ENCODE measurements at places on chromosomes 7 and 10. TPM values are rescaled to one million over a fixed set of nuclear protein-coding genes. Genes with fewer than 3 reads are reported as not detected.
A peak's percentile ranks its signal among the peaks of the same experiment; 100 is the strongest.

DNA sequence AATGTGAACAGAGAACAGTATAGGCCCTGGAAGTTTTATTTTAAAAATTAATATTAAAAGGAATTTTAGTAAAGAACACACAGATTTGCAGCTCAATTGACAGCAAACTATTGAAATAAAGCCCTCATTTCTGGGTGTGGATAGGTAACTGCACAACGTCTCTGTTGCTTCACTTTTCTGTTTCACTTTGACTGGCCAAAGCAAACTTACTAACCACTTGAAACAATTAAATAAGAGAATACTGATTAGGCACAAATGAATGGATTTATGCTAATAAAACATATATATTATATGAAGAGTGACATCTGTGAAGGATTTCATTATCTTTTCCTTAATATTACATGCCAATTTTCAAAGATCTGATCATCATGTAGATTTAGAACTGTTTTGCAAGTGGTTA lies 11.9 kb downstream of the ZNF804B start:
- H3K4me3 ChIP-seq, result no peak overlapping the region
- DNase-seq, result no peak
- H3K27me3 ChIP-seq, result peaks cover 3% of the 10 kb centered on the region
- H3K27ac ChIP-seq, result no peak overlapping the region
- H3K36me3 ChIP-seq, result no peaks in the 10 kb centered on the region

GRCh38 chr7:80908360-80908797 lies 10.5 kb downstream of the SEMA3C start:
- H3K4me1 ChIP-seq, result no peaks in the 10 kb centered on the region
- no peak for DNase-seq
- H3K27me3 ChIP-seq, result no peaks in the 10 kb centered on the region
- H3K36me3 ChIP-seq, result no peaks in the 10 kb centered on the region

- no peak for DNase-seq
- no peaks in the 10 kb centered on the region for H3K27me3 ChIP-seq
- no peak overlapping the region for H3K27ac ChIP-seq
- H3K4me1 ChIP-seq, result no peaks in the 10 kb centered on the region
- H3K36me3 ChIP-seq, result no peaks in the 10 kb centered on the region
- no peak overlapping the region for H3K4me3 ChIP-seq
These were observed 578.7 kb upstream of the NRP1 start for GRCh38 chr10:33913194-33913593.

DNA sequence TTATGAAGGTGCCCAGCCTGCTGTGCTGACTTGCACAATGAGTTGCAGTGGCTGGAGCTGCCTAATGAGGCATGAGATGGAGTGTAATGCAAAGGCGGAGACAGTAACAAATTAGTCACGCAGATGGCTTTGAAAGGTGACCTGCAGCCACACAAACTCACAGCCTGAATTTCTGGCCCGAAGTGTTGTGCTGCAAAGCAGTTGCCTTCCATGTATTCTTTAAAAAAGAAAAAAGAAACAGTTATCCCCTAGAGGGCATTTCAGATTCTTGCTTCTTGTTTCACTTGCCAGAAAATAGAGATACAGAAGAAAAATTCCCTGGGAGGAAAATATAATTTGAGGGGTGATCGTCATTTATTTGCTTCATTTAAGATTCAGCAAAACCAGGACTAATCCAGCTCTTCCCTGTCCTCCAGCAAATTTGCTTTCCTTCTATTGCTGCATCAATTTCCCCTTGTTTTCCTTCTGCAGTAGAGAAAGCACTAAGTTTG lies 239.9 kb downstream of the ADRA2A start:
- no peaks in the 10 kb centered on the region for H3K36me3 ChIP-seq
- no peak for DNase-seq

DNA sequence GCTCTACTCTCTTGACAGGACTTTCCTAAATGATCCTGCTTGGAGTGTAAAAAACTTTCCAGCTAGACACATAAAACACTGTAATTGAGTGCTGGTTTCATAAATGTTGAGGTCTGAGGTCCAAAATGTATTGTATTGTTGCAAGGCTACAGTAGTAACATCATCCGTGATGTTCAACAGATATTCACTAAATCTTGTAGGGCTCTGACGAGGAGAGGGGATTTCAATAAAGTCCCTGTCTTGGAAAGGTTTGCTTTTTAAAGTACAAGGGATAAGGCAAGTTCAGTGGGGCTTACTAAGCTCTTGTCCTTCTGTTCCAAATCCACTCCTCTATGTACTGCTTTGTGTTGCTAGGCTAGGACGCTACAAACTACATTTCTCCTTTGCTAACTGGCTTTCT lies 48.9 kb downstream of the FHIP2A start:
- H3K27me3 ChIP-seq, result no peaks in the 10 kb centered on the region
- H3K36me3 ChIP-seq, result no peaks in the 10 kb centered on the region
- no peak overlapping the region for H3K4me3 ChIP-seq
- no peaks in the 10 kb centered on the region for H3K4me1 ChIP-seq
- H3K27ac ChIP-seq, result no peak overlapping the region

DNA sequence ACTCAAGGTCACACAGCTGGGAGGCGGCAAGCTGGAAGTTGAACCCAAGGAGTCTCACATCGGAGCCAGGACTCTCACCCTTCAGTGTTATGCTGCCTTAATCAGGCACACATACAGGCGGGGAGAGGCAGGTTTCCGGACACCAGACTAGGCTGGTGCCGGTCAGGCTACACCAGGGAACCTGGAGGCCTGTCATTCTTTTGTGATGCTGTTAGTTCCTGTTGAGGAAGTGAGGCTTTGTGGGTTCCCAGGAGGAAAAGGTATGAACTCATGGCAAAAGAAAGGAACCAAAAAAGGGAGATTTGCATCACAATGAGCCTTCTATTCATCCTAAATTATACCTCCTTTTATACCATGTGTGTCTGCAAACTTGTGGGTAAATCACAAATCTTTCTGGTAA lies 103.8 kb downstream of the TCF7L2 start:
- DNase-seq, result no peak
- no peaks in the 10 kb centered on the region for H3K27me3 ChIP-seq
- H3K36me3 ChIP-seq, result no peaks in the 10 kb centered on the region
- no peak overlapping the region for H3K4me3 ChIP-seq
- peak overlapping the region; percentile 75 for H3K27ac ChIP-seq

GRCh38 chr10:11170993-11171851 lies 153.6 kb downstream of the CELF2 start:
- peak overlapping the region; percentile 18 for H3K27ac ChIP-seq
- H3K27me3 ChIP-seq, result peaks cover 3% of the 10 kb centered on the region
- peak overlapping the region; percentile 22 for H3K4me3 ChIP-seq
- H3K36me3 ChIP-seq, result no peaks in the 10 kb centered on the region
- DNase-seq, result no peak
- H3K4me1 ChIP-seq, result no peaks in the 10 kb centered on the region

DNA sequence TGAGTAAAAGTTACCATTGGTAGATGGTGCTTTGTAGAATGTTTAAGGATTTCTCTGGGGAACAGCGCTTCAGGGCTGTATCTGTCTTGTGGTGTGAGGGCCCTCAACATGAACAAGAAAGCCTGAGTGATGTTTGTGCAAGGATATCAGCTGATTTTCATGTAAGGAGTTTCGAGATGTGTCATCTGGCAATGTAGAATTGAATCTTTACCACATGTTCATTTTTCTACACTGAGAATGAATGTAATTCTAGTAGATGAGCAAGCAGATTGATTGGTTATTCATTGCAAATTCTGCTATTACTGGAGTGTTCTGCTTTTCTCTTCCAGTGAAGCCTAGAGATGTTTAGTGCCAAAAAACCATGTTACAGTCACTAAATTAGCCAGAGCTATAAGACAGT lies 87.7 kb downstream of the ST7 start:
- H3K4me3 ChIP-seq, result no peak overlapping the region
- no peaks in the 10 kb centered on the region for H3K36me3 ChIP-seq
- H3K27me3 ChIP-seq, result no peaks in the 10 kb centered on the region
- no peak for DNase-seq

GRCh38 chr7:138126928-138127327 lies 50.7 kb downstream of the AKR1D1 start:
- H3K4me1 ChIP-seq, result no peaks in the 10 kb centered on the region
- H3K27ac ChIP-seq, result no peak overlapping the region
- H3K4me3 ChIP-seq, result no peak overlapping the region

DNA sequence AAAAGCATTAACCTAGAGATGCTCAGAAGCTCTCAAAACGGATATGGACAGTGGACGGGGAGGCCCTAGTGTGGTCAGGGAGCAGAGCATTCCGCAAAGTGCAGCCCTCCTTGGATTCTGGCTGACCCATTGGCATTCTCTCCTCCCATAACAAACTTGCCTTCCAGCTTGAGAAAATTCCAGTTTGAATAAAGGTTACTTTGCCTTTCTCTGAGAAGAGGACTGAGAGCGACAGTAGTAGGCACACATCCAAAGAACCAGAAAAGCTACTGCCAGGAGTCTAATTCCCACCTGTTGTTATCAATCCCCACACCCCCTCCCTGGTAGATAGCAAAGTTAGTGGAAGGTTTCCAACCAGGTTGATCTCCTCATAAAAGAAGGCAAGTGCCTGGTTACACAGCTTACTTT lies 84.7 kb upstream of the TRIL start:
- no peaks in the 10 kb centered on the region for H3K27me3 ChIP-seq
- H3K36me3 ChIP-seq, result no peaks in the 10 kb centered on the region
- no peak for DNase-seq
- H3K4me3 ChIP-seq, result no peak overlapping the region

DNA sequence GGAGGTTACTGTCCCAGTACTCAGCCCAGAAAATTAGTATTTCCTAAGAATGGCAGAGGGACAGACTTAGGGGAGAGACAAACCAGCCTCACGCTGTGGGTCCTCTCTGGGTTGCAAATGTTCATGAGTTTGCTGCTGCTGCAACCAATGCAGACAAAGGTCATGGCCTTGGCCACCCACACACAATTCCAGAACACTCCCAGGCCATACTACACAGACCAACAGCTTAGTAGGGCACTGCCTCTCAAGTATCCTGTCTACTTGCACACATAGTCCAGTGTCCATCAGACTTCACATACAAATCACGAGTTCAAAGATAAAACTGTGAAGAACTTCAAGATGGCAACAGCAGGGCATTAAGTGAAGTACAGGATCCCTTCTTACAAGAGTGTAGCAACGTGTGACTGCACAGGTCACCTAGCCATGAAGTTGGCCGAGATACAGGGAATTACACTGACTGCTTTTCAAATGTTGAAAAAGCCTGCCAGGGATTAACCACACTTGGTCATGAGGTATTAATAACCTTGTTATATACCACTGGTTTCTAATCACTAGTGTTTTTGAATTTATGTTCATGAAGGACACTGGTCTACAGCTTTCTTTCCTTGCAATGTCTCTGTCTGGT lies 40.0 kb downstream of the ZNF33B start:
- no peaks in the 10 kb centered on the region for H3K27me3 ChIP-seq
- H3K36me3 ChIP-seq, result no peaks in the 10 kb centered on the region
- H3K27ac ChIP-seq, result no peak overlapping the region
- H3K4me1 ChIP-seq, result no peaks in the 10 kb centered on the region
- no peak for DNase-seq
- no peak overlapping the region for H3K4me3 ChIP-seq

- H3K4me1 ChIP-seq, result no peaks in the 10 kb centered on the region
- peak overlapping the region; percentile 30 for H3K4me3 ChIP-seq
- no peaks in the 10 kb centered on the region for H3K36me3 ChIP-seq
These were observed 1011.3 kb downstream of the XPNPEP1 start for GRCh38 chr10:108911814-108912541.

The CPA2 gene
- not detected for total RNA-seq

The TMEM139 gene
- 14.4 TPM for total RNA-seq

The ITIH5 gene
- 407 TPM for total RNA-seq

The EPHB6 gene
- total RNA-seq, result 5.2 TPM

The CAV2 gene
- total RNA-seq, result 97.6 TPM
